ENCODE measurements at places on chromosomes 12 and 14. TPM values are rescaled to one million over a fixed set of nuclear protein-coding genes. Genes with fewer than 3 reads are reported as not detected.

TMEM63C gene
- total RNA-seq, result 1.6 TPM

RBP5 gene
- total RNA-seq, result 5.8 TPM

BCAT1 gene
- total RNA-seq, result 65.8 TPM

PLEK2 gene
- 0.67 TPM for total RNA-seq

RERGL gene
- total RNA-seq, result not detected

BLOC1S1 gene
- total RNA-seq, result 68.5 TPM

MFAP5 gene
- not detected for total RNA-seq

GLI1 gene
- total RNA-seq, result 0.91 TPM

GPX2 gene
- total RNA-seq, result 13.9 TPM

FAM186B gene
- total RNA-seq, result 0.24 TPM

TMEM119 gene
- total RNA-seq, result 0.24 TPM
